NCI-H187 treated with DMSO at 0.1 percent for 48 hours (cell line): ENCODE measurements at places on chromosomes 3 and 15.

DNA sequence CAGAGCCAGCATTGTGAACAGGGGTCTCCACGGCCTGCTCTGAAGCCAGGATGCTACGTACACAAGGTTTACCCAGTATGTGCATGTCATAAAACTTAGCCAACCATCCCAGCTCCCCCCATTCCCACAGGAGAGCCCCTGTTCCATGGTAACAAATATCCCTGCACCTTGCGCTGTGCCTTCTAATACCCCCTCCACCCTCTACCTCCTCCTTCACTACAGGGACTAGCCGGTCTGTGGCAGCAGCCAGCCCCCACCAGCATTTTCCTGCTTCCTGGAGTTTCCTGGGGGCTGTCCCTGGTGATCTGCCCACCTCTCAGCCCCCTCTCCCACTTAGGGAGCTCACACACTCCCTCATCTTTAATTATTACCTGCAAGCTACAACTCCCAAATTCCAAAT is 20.4 kb downstream of the ACSBG1 start:
- no peak for DNase-seq

- no peak for DNase-seq
These were observed 79.1 kb downstream of the AQR start for GRCh38 chr15:34890424-34890823.

DNA sequence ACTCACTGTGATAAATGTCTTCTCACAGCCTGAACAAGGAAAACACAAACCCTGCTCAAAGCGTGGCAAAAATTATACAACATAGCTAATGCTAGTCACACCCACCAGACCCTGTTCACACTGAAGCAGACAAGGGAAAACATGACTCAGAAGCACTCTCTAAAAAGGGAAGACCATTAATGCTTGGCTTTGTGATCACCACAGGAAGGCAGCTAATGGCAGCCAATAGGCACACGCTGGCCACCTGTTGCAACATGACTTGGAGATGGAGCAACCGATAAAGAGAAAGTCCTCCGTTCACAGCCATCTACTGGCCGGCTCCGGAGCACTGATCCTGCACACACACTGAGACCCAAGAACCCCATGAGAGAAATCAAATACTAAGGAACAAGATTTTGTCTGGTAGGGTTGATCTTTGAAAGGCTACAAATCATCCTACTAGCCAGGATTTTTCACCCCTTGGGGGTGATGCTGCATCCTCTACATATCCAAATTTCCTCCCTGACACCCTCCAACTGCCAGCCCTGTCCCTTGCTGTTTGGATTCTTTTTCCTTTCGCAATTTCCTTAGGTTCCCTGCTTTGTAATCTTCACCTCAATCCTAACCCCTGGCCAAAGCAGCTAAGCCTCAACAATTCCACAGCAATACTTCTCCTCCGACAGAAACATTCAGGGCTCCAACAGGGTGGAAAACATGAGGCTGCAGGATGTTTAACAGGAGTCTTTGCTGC is 3.2 kb downstream of the ZXDC start:
- peak; percentile 71 for DNase-seq

- no peak for DNase-seq
These were observed 38.4 kb downstream of the PAQR5 start for GRCh38 chr15:69337138-69337537.

DNA sequence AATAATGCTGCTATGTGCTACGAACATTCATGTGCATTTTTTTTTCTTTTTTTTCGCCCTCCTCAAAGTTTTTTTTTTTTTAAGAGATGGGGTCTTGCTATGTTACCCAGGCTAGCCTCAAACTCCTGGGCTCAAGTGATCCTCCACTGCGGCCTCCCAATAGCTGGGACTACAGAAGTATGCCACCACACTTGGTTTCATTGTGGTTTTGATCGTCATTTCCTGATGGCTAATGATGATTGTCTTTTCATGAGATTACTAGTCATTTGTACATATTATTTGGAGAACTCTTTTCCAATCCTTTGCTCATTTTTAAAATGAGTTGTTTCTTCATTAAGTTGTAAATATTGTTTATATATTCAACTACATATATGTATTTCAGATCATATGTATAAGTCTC is 48.8 kb downstream of the FBXO22 start:
- no peak for DNase-seq

GRCh38 chr3:112860898-112861297 is 14.2 kb upstream of the CD200R1L start:
- DNase-seq, result no peak

DNA sequence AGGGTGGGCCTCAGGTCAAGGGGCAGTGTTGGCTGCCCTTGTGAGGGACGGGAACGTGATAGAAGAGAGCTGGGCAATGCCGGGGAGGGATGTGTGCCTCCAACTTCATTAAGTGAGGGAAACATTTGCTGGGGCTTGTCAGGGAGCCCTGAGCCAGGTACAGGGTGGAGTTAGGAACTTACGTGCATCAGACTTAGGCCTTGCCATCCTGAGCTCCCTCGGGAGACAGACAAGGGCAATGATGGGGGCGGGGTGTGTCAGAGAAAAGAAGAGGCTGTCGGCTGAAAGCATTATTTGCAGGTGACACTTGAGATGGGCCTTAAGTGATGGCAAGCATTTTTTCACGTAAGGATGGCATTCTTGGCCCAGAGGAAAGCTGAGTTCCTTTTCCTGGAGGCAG is 1.6 kb downstream of the FAM131A start:
- DNase-seq, result peak; percentile 71

- no peak for DNase-seq
These were observed 409.0 kb upstream of the PROK2 start for GRCh38 chr3:72193771-72194430.

DNA sequence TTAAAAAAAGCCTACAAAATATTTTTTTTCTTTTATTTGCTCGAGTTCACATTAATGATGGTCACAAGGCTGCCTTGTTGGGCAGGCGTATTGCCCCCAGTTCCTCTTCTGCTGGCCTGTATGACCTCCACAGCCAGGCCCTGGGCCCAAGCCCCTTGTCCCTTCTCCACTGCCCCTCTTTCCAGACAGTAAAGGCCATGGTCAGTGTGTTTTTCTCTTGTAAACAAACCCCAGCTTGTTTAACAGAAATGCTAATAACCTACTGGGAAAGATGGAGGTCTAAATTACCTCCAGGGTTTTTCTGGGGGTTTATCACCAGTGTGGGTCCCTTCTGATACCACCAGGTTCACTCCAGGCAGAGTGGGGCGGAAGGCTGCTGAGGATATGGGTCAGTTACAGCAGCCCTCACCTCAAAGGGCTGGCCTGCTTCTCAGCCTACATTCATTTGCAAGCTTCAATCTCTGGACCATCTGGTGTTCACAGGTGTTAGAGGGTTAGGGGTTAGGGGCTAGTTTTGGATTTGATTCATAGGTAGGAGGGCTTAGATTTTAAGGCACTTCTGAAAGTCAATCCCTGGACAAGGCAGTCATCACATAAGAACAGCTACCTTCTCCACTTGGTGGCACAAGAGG is 2.0 kb upstream of the MANF start:
- no peak for DNase-seq

GRCh38 chr15:92714077-92714476 is 58.5 kb upstream of the FAM174B start:
- DNase-seq, result no peak

- DNase-seq, result no peak
These were observed 14.1 kb downstream of the ANAPC13 start for GRCh38 chr3:134471521-134472193.

GRCh38 chr15:99511866-99512661 is 53.7 kb upstream of the MEF2A start:
- no peak for DNase-seq

DNA sequence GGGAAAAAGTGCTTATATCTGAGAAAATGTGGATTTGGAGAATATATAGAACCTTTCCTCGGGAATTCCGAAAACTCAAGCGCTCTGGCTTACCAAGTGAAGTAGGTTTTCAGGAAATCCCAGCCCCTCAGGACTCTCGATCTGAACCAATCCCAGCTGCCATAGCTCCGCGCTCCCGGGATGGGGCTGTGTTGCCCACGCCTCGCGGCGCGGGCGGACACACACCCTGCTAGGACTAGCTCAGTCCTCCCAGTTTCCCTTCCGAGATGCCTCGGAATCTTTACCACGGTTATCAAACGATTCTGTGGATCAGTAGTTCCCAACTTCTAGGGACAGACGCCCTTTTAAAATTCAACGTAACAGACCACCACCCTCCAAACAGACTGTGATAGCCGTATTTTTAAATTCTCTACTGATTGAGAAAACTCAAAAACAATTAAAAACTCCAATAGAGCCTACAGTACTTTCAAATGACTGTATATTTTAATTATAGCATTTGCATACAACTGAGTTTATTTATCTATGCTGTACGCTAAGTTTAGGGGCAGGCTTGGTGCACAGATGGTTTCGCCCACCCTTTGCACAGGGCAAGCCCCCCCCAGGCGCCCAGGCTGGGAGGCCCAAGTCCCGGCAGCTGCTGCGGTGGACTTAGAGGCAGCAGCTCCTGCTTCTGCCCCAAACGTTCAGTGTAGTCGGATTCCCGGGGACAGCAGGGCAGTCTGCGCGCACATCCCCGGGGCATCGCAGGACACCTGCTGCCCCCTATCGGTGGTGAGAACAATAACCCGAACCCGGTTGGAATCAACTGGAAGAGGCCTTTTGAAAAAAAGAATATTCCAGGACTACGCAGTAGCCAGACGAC is 52.3 kb downstream of the CCDC54 start:
- peak; percentile 47 for DNase-seq

- no peak for DNase-seq
These were observed 64.4 kb downstream of the ZNF609 start for GRCh38 chr15:64524778-64525177.

DNA sequence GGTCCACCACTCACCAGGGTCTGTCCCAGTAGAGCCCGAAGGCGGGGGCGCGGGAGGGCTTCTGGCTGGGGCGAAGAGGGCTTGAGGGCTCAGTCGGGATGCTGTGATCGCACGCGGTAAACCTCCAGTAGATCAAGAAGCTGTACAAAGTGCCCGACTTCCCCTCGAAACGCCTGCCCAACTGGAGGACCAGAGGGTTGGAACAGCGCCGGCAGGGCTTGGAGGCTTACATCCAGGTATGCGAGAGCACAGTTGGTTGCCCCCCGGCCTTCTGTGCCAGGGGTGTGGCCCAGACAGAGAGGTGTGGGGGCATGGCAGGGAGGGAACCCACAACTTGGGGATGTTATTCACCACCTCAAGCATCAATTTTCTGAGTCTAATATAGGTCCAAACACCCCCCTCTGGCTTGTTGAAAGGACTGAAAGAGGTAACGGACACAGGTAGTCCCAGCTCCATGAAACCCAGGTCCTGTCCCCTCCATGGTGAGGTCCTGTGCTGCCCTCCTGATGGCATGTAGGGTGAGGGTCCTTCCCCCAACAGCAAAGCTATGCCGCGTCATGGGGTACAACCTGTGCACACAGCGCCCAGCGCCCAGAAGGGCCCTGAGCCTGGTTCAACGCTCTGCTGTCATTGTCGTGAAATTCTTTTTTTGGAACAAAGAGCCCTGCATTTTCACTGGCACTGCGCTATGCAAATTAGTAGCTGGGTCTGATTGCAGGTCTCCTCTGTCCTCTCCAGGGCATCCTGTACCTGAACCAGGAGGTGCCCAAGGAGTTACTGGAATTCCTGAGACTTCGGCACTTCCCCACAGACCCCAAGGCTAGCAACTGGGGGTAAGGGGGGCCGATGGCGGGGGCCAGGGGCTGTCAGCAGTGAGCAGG is 1.2 kb downstream of the SNX22 start:
- no peak for DNase-seq

- DNase-seq, result no peak
These were observed at the start of gene ZKSCAN7 for GRCh38 chr3:44554626-44555592. Gene ZKSCAN7 (plus strand): TSS chr3:44555193. CDS start chr3:44557048, 1,855 bp downstream.

- no peak for DNase-seq
These were observed 301.8 kb upstream of the SEMA6D start for GRCh38 chr15:47415539-47415971.

GRCh38 chr15:39465843-39466749 is 114.8 kb upstream of the THBS1 start:
- DNase-seq, result no peak

DNA sequence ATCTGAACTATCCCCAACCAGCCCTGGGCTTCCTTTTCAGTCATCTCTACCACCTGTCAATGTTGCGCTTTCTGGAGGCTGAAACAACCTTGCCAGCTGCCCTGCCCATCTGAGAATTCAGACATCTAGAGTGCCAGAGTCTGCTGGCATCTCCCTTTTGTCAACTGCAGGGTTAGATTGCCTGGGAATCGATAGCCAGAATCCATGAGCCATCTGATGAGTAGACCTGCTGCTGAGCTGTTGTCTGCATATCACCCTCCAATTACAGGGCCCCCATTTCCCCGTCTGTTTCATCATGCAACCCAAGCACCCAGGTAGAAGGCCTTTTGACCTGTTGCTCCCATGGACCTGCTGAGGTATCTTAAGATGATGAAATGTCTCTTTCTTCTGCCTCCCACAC is 280.1 kb downstream of the EPHB1 start:
- DNase-seq, result no peak

- DNase-seq, result no peak
These were observed 91.8 kb downstream of the GHSR start for GRCh38 chr3:172356427-172356826.

GRCh38 chr15:78016860-78017259 is 60.7 kb downstream of the TBC1D2B start:
- no peak for DNase-seq

GRCh38 chr15:37103475-37104423 is 3.4 kb upstream of the MEIS2 start:
- DNase-seq, result no peak

DNA sequence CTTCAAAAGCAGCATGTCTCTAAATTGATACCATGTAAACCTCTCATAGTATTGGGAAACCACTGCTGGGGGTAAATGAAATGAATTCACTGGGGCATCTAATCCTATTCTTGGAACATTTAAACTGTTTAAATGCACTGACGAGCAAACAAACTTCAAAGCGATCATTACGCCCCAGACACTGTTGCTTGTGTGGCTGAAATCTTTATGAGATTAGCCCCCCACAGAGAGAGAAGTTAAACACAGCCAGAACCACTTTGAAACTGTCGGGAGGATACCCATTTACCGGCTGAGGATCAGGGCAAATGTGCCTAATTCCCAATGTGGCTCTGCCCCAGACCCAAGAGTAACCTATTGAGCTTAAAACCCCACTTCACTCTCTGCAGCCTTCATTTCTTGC is 308.4 kb upstream of the CDIN1 start:
- no peak for DNase-seq

DNA sequence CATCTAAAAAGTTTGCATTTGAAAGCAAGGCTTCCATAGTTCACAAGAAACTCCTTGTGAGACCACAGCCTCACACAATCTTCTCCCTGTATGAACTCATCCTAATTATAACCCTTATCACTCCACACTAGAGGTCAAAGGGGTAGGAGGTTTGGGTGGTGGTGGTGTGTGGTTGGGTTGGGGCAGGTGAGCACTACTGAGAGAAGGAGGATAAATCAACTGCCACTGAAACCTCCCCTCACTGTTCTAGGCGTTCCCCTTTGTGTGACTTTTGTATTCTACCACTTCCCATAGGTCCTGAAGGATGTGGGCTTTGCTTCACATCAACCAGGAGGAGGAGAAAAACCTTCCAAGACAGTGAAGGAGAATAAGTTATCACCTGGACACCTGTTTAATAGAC is 6.4 kb upstream of the AGBL1 start:
- no peak for DNase-seq

- DNase-seq, result no peak
These were observed 50.0 kb upstream of the NMD3 start for GRCh38 chr3:161171113-161171512.
